ENCODE measurements at places on chromosomes 1 and 21.
A peak's percentile ranks its signal among the peaks of the same experiment; 100 is the strongest.

DNA sequence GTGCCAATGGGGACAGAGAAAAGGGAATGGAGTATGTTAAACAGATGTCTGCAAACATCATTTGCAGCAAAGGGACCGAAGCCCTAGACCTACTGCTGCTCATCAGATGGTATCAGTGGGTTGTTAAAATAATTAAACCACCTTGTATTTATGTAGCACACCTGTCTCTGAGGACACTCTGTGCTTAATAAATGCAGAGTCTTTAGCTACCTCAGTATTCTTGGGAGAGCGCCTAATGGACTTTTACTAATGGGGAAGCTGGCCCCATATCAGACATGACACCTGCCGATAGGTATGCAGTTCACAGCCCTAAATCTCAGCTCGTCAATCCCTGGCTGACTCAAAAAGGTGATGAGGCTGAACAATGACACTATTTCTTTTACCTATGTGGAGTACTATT is 54.4 kb downstream of the SYT6 start:
- DNase-seq, result no peak

DNA sequence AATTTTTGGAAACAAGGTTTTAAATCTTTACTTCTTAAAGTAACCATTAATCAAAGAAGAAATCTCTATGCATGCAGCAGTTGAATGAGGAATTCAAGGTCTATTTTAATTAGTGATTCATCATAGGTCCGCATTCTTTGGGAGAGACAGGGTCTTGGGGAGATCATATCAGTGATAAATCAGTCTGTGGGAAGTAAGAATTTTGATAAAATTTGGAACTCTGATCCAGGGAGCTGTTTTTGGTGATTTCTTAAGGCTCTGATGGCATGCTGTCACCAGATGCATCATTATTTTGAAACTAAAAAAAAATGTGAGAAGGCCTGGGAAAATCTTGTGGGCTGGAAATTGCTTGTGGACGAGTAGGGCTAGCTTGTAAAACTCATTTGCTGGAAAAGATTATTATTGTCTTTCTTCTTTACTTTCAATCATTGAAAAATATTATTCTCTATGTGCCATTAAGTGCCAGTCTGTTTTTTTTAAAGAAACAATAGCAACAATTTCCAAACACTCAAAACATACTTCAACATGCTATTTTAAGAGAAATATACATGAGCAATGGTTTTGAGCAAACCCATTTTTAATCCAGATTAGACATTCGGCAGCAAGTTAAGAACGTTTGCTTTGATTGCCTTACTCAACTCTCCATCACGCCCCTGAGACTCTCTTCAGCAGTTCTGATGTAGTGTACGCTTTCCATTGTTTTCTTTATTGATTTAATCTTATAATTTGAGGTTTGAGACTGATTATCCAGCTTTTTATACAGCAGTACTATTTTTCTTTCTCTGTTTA is 62.6 kb downstream of the ZBTB18 start:
- no peak for DNase-seq

GRCh38 chr1:85550784-85551516 is 29.6 kb upstream of the CCN1 start:
- DNase-seq, result no peak

GRCh38 chr1:60425528-60425927 is 352.0 kb upstream of the C1orf87 start:
- DNase-seq, result no peak

DNA sequence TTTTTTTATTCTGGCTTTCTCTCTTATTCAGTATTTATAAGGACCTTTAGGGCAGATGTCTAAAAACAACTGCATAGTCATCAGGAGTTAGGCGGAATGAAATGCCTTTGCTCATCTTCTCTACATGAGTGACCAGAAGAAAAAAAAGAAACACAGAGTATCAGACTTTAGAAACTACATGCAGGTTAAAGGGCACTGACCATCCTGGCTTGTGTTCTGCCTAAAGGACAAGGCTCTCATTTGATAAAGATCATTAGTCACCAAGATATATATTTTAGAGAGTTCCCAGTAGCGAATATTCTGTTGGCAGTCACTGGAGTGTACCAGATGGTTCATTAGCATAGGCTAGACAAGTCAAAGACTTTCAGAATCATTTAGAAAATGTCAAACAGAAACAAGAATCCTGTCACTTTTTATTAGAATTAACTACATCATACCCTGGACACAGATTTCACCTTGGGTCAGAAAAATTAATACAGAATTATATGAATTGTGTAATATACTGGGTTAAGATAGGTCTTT is 145.6 kb downstream of the NR5A2 start:
- no peak for DNase-seq

DNA sequence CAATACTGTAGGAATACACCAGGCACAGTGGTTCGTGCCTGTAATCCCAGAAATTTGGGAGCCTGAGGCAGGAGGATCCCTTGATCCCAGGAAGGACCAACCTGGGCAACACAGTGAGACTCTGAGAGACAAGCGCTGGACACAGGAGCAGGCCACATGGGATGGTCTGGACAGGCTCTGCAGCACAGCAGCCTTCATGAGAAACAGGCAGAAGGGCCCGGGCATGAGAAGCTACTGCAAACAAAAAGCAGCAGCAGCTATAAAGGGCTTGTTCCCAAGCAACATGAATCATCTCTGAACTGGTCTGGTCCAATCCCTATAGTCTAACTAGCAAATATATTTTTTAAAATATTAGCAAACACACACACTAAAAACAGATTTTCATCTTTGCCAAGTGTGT is 35.5 kb upstream of the SLAMF9 start:
- no peak for DNase-seq

DNA sequence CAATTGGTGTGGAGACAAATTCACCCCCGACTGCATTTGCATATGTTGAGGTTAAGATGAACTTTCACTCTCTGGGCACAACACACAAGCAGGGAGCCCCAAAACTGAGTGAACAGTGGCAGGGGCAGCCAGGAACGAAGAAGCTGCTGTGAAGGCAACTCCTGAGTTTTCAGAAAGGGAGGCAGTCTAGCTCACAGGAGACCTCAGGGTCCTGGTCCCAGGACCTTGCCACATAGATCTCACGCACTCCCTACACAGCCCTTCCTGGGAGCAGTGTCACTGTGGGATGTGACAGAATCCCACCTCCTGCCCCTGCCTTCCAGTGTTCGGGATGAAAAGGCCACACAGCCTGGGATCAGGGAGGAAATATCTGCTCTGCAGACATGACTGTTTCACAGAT is 60.9 kb downstream of the KCND3 start:
- no peak for DNase-seq

GRCh38 chr1:76607717-76608116 is 259.6 kb upstream of the ST6GALNAC5 start:
- DNase-seq, result peak; percentile 87

GRCh38 chr21:38196036-38196435 is 60.8 kb upstream of the KCNJ15 start:
- DNase-seq, result no peak

DNA sequence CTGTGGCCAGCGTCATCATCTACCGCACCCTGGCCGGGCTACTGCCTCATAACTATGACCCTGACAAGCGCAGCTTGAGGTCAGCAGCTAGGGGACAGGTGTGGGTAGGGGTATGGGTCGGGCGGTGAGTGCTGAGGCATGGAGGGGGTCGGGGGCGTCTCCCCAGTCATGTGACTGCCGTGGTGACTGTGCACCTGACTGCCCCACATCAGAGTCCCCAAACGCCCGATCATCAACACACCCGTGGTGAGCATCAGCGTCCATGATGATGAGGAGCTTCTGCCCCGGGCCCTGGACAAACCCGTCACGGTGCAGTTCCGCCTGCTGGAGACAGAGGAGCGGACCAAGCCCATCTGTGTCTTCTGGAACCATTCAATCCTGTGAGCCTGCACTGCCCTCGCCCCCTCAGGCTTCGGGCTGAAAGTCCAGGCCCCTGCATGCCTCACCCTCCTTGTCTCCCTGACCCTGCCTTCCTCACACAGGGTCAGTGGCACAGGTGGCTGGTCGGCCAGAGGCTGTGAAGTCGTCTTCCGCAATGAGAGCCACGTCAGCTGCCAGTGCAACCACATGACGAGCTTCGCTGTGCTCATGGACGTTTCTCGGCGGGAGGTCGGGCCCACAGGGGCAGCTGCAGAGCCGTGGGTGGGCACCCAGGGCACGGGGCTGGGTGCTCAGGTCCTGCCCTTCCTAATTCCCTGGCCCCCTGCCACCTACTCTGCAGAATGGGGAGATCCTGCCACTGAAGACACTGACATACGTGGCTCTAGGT is 13.5 kb downstream of the PSRC1 start:
- DNase-seq, result no peak

DNA sequence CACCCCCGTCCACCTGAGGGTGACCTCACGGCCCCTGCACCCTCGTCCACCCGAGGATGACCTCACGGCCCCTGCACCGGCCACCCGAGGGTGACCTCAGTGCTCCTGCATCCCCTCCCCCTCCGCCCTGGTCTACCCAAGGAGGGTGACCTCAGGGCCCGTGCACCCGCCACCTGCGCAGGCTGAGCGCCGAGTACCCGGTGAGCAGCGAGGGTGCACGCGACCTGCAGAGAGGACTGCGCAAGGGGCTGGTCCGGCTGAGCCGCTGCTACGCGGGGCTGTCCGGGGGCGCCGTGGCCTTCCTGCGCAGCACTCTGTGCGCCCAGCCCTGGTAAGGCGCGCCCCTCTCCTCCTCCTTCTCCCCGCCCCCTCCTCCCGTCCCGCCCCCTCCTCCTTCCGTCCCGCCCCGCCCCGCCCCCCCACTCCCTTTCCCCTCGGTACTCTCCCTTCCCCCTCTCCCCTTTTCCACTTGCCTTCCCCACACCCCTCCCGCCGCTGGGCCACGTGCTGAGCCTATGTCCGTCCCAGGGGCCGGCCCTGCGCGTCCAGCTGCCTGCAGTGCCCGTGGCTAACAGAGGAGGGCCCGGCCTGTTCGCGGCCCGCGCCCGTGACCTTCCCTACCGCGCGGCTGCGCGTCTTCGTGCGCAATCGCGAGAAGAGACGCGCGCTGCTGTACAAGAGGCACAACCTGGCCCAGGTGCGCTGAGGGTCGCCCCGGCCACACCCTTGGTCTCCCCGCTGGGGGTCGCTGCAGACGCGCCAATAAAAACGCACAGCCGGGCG is 28.4 kb downstream of the TRIM11 start:
- DNase-seq, result peak; percentile 25

GRCh38 chr1:210159211-210159610 is 73.4 kb upstream of the SERTAD4 start:
- DNase-seq, result no peak

GRCh38 chr1:48121955-48122354 is 100.6 kb upstream of the SLC5A9 start:
- DNase-seq, result no peak

- peak; percentile 71 for DNase-seq
Measured at GRCh38 chr1:119467857-119468668, 38.9 kb upstream of the HSD3B1 start.

DNA sequence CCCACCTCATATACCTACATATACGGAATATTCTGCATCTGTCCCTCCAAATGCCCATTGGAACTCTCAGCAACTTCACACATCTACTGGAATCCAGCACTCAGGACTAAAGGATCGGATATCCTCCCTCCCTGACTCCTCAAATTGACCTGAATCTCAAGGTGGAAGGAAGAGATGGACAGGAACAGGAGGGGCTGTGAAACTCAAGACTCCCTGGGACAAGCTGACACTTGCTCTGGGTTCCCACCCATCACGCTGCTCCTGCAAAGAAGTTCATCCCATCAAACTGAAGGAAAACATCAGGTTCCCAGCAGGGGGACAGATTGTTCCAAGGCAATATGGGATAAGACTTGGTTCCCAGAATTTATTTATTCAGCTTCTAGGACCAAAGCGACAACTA is 30.3 kb upstream of the TIAM1 start:
- DNase-seq, result no peak

GRCh38 chr1:246583056-246583440 is 16.8 kb downstream of the CNST start:
- DNase-seq, result no peak

GRCh38 chr1:220153147-220153546 is 59.2 kb downstream of the IARS2 start:
- peak; percentile 17 for DNase-seq

DNA sequence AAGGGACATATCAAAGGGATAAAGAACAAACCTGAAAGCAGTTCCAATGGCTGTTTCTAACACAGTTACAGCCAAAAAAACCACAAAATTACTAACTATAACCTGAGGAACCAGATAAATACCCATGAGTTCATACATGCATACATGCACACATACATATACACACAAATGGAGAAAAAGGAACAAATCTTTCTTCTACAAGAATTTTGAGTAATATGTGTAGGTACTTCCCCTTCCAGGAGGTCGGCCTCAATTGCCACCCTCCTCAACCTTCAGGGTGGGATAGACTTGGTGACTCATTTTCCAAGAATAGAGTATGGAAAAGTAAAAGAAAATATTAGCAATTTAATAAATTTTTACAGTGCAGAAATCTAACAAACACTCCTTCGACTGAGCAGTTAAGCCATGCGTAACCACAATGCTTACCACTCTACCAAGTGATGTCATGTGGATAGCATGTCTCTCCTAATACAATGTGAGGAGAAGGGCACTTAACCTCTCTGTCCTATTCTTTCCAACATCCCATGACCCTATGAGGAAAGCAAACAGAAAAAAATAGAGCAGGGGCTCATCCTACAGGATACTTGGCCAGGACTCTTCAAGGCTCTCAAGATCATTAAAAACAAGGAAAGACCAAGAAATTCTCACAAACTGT is 243.0 kb upstream of the RUNX1 start:
- no peak for DNase-seq

DNA sequence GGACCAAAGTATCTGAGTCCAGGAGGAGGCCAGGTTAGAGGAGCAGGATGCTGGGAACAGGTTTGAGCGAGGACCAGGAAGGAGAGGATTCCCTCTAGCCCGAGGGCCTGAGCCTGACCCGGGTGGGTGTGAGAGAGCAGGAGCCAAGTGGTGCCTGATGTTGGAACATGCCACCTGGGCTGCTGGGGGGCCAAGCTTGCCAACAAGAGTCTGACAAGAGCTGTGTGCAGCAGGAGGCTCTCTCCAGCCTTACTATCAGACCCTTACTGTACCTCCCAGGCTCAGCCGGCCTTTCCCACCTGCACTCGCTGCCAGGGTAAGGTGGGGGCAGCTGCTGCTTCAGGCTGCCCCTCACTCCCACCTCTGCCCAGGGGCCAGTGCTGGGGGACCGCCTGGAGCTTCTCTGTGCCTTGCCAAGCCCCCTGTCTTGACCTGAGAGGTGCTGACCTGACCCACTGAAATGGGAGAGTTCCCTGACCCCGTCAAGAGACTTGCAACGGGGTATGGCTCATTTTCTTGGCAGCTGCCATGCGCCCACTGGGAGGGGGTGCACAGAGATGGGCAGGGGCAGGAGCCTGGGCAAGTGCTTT is 159.6 kb upstream of the VAMP3 start:
- no peak for DNase-seq

DNA sequence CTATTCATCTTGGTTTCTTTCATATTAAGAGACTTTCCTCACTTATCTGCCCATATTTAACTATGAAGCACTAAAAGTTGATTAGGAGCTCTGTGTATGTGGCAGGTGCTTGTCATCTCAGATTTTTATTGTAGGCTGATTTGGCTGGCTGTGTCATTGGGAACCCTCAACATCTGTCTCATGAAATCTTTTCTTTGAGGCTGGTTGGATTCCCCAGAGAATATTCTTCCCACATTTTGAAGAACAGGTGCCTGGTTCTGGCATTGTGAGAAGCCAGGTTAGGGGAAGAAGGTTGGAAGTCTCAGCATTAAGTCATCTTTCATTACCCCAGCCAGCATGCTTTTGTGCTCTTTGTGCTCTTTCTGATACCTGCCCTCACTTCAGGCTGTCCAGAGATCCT is 37.1 kb downstream of the EEIG2 start:
- DNase-seq, result no peak

GRCh38 chr1:157156058-157156541 is 17.9 kb upstream of the ETV3 start:
- DNase-seq, result peak; percentile 80

All from small intestine (tissue), 16 donors.